Activated T-cell treated with anti-CD3 and anti-CD28 coated beads for 48 hours (primary cell): ENCODE measurements at places on chromosomes 1 and 21.
A peak's percentile ranks its signal among the peaks of the same experiment; 100 is the strongest.

DNA sequence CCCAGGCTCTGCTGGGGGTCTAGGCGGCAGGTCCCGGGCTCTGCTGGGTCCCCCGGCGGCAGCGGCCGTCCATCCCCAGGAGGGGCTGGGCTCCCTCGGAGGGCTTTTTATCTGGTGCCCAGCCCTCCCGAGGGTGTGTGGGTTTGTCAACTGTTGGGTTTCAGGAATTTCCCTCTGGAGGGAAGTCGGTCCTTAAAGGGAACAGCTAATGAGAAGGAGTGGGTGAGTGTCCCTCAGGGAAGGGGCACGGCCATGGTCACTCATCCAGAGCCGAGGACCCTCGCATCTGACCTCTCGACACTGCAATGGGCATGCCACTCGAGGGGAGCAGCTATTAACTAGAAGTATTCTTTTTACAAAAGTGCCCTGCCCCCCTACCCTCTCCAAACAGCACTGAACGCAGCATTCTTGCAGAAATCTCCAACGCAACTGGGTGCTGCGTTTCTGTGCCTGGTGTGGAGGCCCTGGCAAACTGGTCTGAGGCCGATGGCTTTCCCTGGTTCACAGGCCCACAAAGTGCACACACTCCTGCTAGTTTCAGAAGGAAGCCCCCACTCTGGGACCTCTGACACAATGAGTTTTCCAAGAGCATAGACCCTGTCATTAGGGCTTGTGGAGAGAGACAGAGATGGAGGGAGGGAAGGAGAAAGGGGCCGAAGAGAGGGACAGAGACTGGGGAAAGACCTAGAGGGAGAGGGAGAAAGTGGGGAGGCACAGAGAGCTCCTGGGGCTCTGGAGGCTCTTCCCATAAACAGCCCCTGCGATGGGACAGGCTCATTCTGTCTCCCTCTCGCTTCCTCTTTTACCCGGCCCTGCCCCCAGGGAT is 1.0 kb upstream of the TSPEAR start:
- DNase-seq = no peak

DNA sequence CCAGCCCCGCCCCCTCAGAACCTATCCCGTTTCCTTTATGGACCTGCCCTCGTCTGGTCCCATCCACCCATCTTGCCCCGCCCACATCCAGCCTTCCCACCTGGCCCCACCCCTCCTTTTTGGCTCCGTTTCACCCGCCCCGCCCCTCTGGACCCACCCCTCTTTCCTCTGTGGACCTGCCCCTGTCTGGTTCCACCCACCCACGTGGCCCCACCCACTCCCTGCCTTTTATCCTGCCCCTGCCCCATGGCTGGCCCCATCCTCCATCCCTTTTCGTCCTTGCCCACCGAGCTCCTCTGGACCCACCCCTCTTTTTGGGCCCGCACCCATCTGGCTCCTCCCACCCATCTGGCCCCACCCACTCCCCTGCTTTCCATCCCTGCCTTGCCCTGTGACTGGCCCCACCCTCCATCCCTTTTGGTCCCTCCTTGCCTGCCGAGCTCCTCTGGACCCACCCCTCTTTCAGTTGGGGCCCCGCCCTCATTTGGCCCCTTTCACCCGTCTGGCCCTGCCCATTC is 177.3 kb downstream of the CAMTA1 start:
- peak; percentile 69 for DNase-seq

DNA sequence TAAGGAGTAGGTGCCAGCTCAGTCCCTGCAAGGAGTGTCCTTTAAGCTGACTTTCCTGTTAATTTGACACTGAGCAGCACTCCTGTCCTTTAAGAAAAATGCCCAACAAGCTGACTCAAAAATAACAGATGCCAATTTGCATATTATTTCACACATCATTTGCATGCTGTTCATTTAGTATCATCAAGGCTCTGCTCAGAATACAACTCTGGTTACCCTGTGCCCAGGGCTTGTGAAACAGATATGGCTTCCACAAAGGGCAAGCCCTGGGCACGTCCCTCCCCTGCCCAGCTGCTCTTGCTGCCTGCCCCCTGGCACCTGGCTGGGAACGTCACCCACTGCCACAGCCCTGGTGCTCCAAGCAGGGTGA is 10.3 kb downstream of the KCNN3 start:
- no peak for DNase-seq

DNA sequence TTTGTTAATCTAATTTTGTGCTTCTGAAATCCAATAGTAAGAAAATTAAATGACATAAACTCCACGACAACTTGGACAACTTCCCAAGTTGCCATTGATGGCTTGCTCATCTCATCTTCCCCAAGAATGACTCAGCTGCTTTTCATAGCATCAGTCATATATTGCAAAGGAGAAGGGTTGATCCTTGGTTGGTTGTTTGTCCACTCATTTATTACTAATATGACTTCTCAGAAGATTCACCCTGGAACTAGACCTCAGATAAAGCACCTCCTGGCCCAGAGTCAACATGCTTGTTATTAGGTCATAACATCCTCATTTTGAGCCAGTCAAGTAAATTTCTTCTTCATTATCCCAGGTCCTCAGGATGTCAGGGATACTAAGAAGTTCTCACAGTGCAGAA is 2.3 kb upstream of the LCE3D start:
- DNase-seq = no peak

GRCh38 chr1:22286491-22286890 is 143.6 kb upstream of the WNT4 start:
- no peak for DNase-seq

DNA sequence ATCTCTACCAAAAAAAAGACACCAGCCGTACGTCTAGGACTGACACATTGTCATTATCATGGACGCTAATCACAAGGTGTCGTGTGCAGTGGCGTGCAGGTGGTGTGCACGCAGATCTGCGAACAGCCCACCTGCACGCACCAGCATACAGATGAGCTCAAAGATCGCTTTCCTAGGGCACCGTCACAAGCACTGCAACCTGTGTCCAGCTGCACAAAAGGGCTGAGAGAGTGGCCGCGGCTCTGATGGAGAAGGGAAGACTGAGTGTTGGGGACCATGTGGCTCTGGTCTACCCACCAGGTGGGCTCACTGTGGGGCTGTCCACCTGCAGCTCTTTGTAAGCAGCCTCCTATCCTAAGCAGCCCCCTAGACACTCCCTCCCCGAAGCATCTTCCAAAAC is 50.9 kb downstream of the S100B start:
- DNase-seq = no peak

- no peak for DNase-seq
Measured at GRCh38 chr1:152035539-152036266, 1.1 kb downstream of the S100A11 start.

- DNase-seq = no peak
Measured at GRCh38 chr1:210746024-210746731, 387.8 kb downstream of the KCNH1 start.

- DNase-seq = no peak
Measured at GRCh38 chr1:240310226-240310925, 218.7 kb downstream of the FMN2 start.

GRCh38 chr1:200558866-200559459 is 61.6 kb downstream of the KIF14 start:
- no peak for DNase-seq
